ENCODE measurements at places on chromosomes 2 and 18. TPM values are rescaled to one million over a fixed set of nuclear protein-coding genes. Genes with fewer than 3 reads are reported as not detected.

- no peak for DNase-seq
Observed at GRCh38 chr2:98469862-98470544, 25.3 kb downstream of the INPP4A start.

DNA sequence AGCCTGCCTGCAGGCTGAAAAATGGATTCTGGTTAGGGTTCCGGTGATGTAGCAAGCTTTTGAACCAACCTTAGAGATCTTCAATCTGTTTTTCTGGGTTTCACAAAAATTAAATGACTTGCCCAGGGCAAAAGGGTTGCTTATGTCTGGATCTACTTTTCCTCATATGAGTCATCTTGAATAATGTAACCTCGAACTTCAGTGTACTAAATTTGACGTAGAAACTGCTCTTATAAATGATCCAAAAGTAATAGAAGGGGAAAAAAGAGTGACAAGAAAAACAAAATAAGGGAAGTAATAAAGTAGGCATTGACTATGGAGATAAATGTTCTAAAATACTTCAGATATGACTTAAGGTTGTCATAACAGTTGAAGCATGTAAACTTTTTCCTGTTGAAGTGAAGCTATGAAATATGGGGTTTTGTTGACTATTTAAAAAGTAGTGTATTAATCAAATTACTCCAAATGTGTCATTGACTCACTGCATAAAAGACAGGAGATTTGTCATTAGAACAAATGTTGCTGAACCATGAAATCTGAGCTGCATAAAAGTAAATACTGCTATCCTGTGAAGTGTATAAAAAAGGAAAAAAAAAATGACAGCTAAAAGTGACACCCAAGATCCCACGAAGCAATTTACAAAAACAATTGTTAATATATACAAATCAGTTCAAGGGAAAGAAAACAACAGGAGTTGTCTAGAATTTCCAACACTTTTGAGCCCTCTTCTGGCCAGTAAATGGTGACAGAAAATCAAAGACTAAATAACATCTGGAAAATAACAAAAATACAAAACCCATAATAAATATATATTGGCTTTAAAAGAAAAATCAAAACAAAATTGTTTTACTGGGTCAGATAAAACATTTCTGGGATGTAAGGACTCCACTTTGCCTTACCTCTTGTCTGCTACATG, 103.6 kb upstream of the SERPINE2 start:
- no peak for DNase-seq

MYO5B gene
- 0.46 TPM for total RNA-seq

DNA sequence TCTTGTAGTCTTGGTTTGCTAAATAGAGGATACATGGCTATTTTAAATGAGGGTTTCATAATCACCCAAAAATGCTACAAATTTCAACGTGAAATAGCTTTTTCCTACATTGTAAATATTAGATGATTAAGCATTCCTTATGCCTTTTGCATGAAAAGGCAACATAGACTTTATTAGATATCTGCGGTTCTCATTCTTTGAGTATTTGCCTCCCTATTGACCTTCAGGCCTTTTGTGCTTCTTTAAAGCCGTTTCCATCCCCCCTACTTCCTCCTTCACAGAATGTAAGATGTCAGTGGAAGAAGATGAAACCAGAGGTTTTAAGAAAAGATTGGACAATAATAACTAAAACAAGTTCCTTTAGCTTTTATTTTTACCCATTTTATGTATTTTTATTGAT, 144.1 kb downstream of the UBE2E3 start:
- no peak for DNase-seq

DNA sequence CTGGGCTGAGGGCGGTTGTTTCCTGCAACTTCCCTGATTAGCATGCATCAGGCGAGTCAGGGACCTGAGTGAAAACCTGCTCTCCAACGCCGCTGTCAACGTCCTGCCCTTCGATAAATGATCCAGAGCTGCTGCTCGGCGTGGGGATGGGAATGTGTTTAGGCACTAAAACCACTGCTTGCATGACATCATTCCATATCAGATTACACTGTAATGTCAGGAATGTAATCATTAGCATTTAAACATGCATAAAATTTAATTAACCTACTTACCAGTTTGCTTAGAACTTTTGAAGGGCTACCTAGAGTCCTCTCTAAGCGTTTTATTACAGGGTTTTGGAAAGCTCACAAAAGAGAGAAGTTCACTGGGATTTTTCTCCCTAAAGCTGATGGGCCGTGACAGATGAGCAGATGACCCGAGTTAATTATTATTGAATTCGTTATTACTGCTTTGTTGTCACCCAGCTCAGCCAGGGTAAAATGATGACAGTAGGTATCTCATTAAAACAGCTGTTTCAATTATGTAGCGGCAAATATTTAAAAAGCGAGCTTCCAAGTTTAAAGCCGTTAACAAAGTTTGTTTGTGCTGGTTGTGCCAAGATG, 685.6 kb upstream of the SALL3 start:
- DNase-seq: no peak

DNA sequence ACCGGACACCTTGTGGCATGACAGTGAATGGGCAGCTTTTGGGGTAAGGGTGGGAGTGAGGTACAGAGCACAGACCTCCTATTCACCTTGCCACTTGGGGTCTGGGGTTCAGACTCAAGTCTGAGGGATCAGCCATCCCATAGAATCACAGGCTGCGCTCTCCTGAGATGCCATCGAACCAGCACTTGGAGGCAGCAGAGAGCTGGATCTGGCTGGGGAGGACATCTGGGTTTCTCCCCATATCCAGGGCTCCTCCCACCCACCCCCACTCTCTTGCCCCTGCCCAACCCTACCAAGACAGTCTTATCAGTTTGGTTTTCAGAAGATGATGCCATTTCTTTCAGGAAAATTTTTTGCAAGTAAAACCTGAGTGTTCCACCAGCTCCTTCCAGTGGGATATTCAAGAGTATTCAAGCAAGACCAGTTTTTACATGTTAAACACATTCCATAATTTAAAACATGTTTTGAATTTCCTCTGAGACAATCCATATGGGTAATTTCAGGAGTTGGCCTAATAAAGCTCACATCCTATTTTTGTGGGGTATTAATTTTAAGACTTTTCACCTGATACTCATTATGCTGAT, 29.2 kb upstream of the TEX44 start:
- peak; percentile 59 for DNase-seq

GRCh38 chr2:134190807-134191203, 63.1 kb upstream of the MGAT5 start:
- no peak for DNase-seq

FKBP7 gene
- 2.7 TPM for total RNA-seq

DNA sequence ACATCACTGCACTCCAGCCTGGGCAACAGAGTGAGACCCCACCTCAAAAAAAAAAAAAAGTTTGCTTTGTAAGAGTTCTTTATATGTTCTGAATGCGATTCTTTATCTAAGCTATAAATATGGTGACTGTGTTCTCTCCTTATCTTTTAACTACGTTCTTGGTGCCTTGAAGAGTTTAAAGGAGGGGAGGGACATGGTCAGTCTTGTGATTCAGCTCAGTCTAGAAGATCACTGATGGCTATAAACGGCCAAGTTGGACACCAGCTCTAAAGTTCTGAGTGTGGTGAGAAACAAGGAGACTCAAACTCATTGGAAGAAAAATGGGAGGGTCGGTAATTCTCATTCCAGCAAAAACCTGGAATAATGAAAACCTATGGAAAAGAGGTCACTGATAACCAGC, 128.4 kb upstream of the SEC11C start:
- DNase-seq: no peak

GRCh38 chr2:28736034-28736433, 15.6 kb upstream of the PPP1CB start:
- peak; percentile 89 for DNase-seq

GRCh38 chr2:46798041-46798440, 117.6 kb downstream of the MCFD2 start:
- DNase-seq: no peak

DNA sequence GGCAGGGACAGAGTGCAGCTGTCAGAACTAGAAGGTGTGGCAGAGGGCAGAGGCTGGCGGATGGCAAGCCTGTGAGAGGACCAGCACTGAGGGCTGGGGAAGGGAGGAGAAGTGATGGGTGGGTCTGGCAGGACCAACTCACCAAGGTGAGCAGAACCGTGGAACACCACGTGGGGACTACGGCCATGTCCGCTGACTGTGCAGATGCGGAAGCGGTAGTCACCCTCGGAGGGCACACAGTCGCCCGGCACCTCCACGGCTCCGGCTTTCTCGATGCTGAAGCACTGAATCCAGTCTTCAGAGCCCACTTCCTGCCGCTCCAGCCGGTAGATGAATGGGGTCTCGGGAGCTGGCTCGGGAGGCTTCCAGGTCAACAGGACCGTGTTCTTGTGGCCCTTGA, 4.2 kb downstream of the OBSL1 start:
- no peak for DNase-seq

DNA sequence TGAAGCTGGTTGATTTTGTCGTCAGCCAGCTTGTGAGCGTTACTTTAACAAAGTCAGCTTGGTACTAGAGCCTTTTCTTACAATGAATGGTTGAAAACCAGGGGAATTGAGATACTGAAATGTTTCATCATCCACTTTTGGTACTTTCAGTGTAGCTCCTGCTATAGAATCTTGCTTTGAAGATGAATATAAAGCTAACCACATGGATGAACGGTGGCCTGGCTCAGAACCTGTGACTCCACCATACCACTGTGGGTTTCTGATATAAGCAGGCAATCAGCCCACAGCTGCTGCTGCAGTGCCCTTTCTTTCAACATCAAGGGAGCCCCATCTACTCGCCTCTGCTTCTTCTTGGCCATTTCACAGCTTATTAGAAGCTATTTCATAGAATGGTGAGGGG, 53.2 kb upstream of the GPR45 start:
- no peak for DNase-seq

DNA sequence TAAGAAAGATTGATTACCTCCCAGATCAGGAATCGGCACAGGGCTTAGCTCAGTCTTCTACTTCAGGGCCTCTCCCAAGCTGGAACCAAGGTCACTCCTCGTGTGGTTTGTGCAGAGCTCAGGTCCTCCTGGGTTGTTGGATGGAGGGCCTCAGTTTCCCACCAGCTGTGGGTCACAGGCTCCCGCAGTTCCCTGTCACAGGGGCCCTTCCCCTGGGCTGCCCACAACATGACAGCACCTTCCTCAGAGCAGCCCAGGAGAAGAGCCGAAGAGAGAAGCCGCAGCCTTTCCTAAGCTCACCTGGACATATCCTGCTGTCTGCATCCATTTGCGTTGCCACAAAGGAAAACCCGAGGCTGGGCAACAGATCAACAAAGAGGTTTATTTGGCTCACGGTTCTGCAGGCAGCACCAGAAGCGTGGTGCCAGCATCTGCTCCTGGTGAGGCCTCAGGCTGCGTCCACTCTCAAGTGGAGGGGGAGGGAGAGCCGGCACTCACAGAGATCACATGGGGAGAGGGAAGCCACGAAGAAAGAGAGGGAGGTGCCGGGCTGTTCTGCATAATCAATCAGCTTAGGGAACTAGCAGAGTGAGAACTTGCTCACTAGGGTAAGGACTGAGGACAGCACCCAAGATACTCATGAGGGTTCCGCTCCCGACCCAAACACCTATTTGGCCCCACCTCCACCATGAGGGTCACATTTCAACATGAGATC, 13.0 kb upstream of the ALLC start:
- no peak for DNase-seq

GRCh38 chr18:61891894-61892293, 913 bp downstream of the RNF152 start:
- no peak for DNase-seq

DNA sequence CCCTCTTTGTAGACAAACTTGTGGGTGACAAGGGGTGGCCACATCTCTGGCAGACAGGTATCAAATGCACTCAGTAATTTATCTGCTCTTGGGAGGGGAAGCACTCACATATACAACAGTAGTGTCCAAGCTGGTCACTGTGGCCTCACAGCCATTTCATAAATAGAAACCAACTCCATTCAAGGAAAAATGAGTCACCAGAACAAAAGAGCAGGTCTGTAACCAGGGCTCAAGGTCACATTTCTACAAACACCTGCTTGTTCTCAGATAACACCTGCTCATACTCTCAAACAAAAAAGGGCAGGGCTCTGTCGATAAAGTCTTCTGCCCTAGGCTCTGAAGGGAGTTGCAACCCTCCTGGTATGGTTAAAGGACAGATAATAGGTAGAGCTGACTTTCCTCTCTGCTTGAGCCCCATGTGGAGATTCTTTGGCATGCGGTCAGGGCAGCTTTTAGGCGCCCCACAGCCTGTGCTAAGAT, 459.0 kb downstream of the BCL11A start:
- DNase-seq: no peak

DNA sequence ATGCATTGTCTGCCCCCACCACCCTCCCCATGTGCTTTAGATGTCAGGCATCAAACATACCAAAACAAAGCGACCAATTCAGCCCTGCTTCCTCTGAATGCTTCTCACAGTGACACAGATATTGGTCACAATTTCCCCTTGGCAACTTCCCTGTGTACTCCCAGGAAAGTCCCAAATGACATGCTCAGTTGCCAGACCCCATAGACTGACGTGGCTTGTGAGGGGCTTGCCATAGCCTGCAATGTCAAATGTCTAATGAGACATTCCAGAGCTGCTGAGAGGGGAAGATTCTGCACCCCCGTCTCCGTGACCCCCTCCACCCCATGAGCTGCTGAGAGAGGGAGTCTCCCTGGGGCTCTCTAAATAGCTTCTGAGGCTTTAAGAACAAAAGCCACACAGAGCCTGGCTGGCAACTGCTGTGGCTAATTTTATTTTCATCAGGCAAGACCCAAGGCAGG, 47.3 kb downstream of the RFTN2 start:
- DNase-seq: no peak

CHRNG gene
- total RNA-seq: 27.4 TPM

IL1R2 gene
- 3.1 TPM for total RNA-seq

GRCh38 chr2:9483107-9483506, 8.8 kb downstream of the IAH1 start:
- DNase-seq: no peak

DNA sequence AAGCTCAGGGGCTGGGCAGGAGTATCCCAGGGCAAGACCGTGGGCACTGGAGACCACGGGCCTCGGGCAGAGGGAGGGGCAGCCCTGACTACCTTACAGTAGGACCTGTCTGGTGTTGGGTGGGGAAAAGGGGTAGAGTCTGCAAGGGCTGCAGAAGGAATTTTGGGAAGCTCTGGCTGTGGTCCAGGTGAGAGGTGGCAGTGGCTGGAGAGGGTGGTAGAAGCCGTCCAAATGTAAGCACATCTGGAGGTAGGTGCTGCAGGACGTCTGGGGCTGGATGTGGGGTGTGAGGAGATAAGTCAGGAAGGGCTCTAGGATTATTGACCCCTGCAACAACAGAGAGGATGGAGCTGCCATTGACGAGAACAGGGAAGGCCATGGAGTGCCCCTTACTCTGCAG, 486.7 kb downstream of the EIPR1 start:
- no peak for DNase-seq

DNA sequence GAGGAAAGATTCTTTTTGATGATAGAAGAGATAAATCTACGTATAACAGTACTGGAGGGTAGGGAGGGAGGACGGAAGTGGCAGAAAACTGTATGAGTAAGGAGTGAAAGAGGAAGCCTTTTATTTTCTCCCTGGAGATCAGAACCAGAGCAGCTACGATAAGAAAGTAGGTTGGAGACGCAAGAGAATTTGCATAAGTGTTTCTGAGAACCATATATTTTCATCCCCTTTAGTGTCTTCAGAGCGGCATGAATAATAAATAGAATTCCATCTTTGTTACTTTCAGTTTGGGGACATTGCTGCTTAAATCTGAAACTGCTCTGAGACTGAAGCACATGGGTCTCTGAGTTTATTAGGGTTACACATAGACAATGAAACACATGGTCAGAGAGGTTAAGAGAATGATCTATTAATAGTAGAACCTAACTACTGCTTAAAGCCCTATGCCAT, 230.2 kb upstream of the TNP1 start:
- DNase-seq: no peak

- no peak for DNase-seq
Observed at GRCh38 chr2:63044362-63045327, 6.0 kb upstream of the OTX1 start.

SERPINB12 gene
- total RNA-seq: not detected

GRCh38 chr18:76821875-76822505, 367 bp upstream of the ZNF236 start:
- DNase-seq: peak; percentile 82

PRKAG3 gene
- total RNA-seq: 187 TPM

Measured in psoas muscle (tissue), 8 donors.